ENCODE measurements at places on chromosomes 1 and 21. TPM values are rescaled to one million over a fixed set of nuclear protein-coding genes. Genes with fewer than 3 reads are reported as not detected.

DNA sequence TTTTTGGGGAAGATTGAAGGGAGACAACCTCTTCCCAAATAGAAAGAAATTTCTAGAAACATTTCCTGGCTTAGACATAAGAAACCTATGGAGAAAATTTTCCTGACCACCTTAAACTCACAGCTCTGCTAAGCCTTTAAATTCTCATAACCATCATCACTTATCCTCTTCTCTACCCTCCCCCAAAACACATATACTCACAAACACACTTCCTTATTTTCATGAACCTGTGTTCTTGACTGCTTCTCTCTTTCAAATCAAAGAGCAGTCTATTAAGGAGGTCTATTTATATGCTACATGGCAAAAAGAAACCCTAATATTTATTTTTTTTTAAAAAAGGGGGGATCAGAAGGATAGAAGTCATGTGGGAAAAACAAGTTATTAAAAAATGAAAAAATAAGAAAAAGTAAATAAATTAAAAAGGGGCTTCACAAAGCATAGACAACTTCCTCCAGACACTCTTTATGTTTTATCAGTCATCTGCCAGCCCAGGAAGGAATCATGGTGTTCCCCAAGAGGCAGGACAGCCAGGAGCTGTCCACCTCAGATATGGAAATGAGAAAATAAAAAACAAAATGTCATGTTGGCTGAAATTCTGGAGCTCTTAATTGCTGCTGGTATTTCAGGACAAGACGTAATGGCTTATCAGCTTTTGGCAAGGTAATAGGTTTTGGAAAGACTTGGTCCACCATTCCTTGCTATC is 12.8 kb upstream of the RGS2 start:
- DNase-seq = no peak

DNA sequence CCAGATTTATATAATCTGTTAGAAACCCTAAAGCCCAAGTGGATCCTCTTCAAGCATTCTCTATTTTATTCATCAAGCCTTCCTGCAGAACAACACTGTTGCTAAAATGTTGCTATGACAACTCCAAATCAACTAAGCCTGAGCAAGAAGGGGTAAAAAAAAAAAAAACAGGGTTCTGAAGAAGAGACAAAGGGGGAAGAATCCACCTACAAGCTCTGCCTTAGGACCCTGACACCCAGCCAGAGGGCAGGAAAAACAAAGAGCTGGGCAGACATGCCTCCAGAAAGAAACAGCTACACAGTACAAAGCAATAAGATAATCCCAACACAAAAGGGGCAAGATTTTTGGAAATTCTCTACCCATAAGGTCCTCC is 1.3 kb downstream of the USF1 start:
- no peak for DNase-seq

DNA sequence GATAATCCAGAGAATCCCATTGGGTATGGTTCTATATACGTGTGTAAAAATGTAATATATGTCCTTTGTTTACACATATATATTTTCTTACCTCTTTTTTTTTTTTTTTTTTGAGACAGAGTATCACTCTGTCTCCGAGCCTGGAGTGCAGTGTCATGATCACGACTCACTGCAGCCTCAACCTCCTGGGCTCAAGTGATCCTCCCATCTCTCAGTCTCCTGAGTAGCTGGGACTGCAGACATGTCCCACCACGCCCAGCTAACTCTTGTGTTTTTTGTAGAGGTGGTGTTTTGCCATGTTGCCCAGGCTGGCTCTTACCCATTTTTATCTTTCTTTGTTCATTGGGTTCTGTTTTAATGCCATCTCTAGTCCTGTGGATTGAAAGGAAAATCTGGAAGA is 59.5 kb downstream of the ZBTB17 start:
- no peak for DNase-seq

- DNase-seq = peak; percentile 48
Measured at GRCh38 chr21:25561668-25562641, 45.3 kb downstream of the MRPL39 start.

- no peak for DNase-seq
Measured at GRCh38 chr1:4394366-4394765, 260.0 kb upstream of the AJAP1 start.

- DNase-seq = no peak
Measured at GRCh38 chr1:165055581-165055980, 300.9 kb downstream of the LMX1A start.

DNA sequence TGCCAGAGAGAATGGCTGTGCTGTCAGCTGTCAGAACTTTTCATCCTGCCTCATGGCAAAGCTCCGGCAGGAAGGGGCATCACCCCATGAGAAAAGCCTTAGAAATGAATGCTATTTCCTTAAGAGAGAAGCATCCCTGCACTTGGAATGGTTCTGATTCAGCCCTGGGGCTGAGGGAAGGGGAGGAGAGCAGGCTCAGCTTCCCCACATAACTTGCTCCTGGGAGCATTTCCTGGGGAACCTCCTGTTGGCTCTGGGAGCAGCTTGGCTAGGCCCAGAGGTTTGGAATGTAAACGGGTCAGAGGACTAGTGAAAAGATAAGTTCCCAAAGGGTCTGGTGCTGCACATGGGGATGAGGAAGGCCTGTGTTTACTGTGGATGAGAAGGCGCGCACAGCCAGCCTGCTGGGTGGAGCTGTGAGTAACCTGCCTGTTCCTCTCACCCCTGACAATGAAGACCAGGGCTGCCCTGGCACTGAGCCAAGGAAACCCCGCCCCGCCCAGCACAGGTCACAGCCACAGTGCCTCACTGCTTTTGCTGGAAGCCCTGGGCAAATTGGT is 5.0 kb downstream of the PRELP start:
- peak; percentile 87 for DNase-seq

GRCh38 chr1:16204634-16205333 is 7.7 kb downstream of the ARHGEF19 start:
- peak; percentile 33 for DNase-seq

GRCh38 chr1:2587860-2588571 is 1.4 kb downstream of the PRXL2B start:
- no peak for DNase-seq

DNA sequence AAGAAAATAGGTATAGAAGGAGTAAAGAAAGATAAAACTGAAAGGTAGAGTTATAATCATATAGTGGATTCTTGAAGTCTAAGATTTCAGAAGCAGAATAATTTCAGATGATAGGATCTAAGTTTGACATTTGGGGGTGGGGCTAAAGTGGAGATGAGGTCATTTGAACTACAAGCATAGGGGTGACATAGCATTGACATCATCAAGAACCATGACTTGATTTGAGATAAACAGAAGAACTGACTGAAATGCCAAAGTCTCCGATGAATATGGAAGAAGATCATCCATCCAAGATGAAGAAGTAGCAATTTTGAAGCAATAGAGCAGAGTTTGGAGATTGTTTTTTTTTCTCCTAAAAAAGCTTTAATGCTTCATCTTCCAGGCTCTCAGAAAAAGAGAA is 122.3 kb downstream of the MACF1 start:
- DNase-seq = no peak

DNA sequence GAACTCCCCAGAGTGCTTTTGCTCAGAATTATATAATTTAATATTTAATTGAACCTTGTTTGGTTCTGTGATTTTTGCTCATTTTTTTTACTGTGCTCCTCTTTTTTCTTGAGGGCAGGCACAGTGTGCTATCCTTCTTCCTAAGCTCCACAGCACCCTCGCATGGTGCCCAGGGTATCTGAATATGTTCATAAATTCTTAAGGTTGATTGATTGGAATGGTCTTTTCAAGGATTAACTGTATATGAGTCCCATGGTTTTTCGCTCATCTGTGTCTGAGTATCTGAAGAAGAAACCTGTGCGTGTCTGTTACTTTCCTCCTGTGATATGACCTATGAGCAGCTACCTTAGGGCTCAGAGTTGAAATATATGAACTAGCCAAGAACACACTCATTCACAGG is 393.7 kb downstream of the HLX start:
- peak; percentile 27 for DNase-seq

DNA sequence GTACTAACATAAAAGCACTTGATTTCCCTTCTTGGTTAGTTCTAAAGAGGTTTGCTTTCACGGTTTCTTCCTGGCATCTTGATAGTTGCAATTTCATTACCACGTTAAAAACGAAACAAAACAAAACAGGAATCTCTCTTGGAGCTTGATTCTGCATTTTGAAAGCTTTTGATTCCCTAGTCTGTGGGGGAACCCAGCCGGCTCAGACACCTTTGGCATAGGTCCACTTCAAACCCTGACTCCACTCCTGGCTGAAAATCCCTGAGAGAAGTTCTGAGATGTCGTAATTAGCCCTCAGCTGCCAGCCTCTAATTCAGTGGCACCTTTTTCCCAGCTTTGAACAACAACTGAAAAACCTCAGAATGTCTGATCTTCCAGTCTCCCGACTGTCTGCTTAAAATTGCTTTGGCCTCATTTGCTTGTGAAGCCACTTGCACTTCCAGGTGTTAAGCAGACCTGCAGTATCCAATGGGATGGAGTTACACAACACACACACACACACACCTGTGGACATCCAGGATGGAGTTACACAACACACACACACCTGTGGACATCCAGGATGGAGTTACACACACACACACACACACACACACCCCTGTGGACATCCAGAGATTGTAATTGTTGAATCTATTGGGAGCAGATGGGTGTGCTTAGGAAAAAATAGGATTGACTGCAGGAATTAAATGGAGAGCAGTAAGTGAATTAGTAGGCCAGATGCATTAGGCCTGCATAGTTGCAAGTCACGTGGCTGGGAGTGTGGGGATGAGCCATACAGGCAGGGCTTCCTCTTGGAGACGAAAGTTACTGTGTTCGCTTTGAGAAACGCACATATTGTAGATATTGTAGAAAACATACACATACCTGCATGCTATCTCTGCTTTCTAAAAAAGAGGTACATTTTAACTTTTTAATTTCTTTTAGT is 285.6 kb upstream of the FMN2 start:
- DNase-seq = no peak

- DNase-seq = no peak
Measured at GRCh38 chr1:15692121-15692682, 8.1 kb downstream of the PLEKHM2 start.

DNA sequence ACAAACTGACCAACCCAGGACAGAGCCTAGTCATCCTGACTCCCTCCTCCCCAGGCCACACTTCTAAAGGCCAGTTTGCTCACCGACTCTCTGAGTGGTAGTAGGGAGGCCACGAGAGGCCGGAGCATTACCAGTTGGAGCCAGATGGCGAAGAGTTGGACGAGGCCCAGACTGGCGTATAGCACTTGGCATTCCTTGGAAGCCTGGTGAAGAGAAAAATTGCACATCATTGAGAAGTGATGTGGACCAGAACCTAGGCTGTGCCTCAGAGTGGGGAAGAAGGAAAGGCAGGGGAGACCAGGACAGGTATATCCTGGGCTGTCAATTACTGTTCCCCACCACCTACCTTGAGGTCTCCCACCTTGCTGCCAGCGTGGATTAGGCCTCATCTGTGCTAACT is 12.2 kb downstream of the PABPC4 start:
- no peak for DNase-seq

- peak; percentile 75 for DNase-seq
Measured at GRCh38 chr1:204941421-204942338, 71.0 kb downstream of the NFASC start.

DNA sequence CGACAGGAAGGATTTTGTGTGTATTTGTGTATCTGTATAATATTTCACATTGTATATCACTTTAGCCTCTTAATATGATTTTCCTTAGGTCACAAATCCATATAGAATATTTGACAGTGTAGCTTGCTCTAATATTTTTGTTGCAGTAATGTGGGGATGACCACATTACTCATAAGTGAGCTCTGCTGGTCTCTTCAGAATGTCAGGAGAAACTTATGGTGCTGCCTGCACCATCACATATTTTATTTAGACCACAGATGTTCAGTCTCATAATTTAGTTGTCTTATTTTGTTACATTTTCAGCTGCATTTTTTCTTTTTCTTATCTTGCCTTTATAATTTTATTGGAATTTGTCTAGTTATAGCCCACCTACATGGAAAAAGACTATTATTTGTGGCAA is 205.3 kb downstream of the PBX1 start:
- no peak for DNase-seq

GRCh38 chr1:26799479-26800142 is 11.9 kb downstream of the PIGV start:
- DNase-seq = peak; percentile 25

DNA sequence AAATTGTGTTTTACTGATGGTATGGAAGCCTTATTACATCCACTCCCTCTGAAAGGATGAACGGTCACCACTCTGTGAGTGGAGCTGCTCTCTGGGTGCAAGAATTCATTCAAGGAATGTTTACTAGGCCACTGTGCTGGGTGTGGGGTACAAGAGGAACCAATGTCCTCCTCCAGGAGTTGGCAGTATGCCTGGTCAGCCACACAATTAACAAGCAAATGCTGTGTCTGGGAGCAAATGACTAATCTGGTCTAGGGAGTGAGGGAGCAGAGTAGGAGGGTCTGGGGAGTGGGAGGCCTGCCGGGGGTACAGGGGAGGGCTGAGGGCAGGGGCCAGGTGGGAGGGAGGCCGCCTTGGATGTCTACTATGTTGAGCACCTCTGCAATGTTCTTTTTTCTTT is 27.2 kb upstream of the TDRD10 start:
- DNase-seq = peak; percentile 88

DNA sequence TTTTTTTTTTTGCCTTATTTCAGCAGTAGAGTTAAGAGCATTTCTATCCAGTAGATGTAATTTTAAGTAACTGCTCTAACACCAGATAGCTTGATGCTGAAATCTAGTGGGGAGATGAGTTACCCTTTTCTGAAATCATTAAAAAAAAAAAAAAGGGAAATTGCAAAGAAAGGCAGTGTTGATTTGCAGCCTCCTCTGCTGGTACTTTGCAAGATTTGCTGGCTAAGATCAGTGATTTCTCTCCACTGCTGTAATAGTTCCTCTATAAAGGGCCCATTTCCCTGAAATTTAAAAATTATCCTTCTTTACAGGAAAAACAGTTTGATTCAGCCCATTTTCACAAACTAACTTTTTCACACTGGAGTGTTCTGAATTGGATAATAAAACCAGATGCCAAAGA is 120.6 kb downstream of the PTBP2 start:
- DNase-seq = no peak

DNA sequence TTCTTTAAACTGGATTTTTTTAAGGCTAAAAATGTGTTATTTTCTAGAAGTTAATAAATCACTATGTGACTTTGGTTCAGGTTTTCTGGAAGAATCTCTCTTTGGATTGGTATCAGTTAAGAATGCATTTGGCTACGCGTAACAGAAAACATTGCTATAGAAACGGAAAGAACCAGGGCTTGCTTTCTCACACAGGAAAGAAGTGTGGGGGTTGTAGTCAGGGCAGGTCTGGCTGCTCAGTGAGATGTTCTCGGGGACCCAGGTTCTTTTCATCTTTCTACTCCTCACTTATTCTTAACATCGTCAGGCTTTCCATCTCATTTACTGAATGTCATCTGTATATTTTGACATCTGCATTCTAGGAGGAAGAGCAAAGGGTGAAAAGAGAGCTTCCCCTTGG is 191.4 kb downstream of the ZBTB18 start:
- DNase-seq = no peak

GRCh38 chr1:160453443-160453842 is 53.1 kb downstream of the VANGL2 start:
- DNase-seq = no peak

- DNase-seq = peak; percentile 64
Measured at GRCh38 chr1:94805912-94806311, 14.2 kb upstream of the SLC44A3 start.

The ELF3 gene
- 907 TPM for total RNA-seq

The COP1 gene
- total RNA-seq = 45.5 TPM

The ZSCAN20 gene
- total RNA-seq = 8.2 TPM

The HSPA6 gene
- 1.9 TPM for total RNA-seq

The KRTAP12-2 gene
- not detected for total RNA-seq

The ATP13A2 gene
- total RNA-seq = 37.6 TPM

The SLC9C2 gene
- total RNA-seq = not detected

The OR2M3 gene
- total RNA-seq = not detected

The RPAP2 gene
- total RNA-seq = 22.5 TPM

The EPHB2 gene
- total RNA-seq = 19.3 TPM

The CTSE gene
- 457 TPM for total RNA-seq

The ELAPOR1 gene
- total RNA-seq = 0.45 TPM
